ENCODE measurements at places on chromosomes 2 and 18. TPM values are rescaled to one million over a fixed set of nuclear protein-coding genes. Genes with fewer than 3 reads are reported as not detected.

- DNase-seq, result no peak
These were observed 9.3 kb downstream of the WNT10A start for GRCh38 chr2:218889937-218890336.

- no peak for DNase-seq
These were observed 113.9 kb upstream of the LTBP1 start for GRCh38 chr2:32832821-32833220.

DNA sequence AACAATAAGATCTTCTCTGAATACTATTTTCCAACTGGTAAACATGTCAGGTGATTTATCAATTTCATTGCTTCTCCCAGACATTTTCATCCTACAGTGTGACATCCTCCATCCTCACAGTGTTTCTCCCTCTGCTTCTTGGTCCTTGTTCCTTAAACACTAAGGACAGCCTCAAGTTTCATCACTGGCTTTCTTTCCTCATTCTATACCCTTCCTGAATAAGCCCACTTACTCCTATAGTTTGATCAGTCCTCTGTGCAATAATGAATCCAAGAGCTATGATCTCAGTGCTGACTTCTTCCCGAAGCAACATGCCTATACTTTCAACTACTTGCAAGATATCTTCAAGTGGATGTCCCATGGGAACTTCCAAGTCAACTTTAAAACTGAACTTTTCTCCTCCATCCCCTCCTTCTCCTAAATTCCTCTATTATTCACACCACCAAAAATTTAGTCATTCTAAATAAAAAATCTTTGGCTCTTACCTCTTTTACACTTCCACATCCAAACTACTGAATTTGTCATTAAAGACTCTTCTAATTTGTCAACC, 87.6 kb downstream of the FAM228A start:
- no peak for DNase-seq

DNA sequence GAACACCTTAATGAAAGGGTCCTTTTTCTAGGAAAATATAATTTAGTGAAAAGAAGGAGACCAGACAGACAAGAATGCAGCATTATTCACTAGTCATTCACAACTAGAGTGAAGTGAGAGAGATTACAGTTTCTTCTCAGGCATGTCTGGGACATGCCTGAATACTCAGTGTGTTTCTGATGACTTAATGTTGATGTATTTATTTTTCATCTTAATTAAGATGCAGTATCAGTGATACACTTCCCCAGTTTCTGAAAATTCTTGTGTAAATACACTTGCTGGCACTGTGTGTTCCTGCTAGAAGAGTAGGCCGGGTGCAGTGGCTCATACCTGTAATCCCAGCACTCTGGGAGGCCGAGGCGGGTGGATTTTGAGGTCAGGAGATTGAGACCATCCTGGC, 143.6 kb downstream of the MYO3B start:
- no peak for DNase-seq

- DNase-seq, result no peak
These were observed 415.2 kb upstream of the TCF4 start for GRCh38 chr18:56003009-56003719.

DNA sequence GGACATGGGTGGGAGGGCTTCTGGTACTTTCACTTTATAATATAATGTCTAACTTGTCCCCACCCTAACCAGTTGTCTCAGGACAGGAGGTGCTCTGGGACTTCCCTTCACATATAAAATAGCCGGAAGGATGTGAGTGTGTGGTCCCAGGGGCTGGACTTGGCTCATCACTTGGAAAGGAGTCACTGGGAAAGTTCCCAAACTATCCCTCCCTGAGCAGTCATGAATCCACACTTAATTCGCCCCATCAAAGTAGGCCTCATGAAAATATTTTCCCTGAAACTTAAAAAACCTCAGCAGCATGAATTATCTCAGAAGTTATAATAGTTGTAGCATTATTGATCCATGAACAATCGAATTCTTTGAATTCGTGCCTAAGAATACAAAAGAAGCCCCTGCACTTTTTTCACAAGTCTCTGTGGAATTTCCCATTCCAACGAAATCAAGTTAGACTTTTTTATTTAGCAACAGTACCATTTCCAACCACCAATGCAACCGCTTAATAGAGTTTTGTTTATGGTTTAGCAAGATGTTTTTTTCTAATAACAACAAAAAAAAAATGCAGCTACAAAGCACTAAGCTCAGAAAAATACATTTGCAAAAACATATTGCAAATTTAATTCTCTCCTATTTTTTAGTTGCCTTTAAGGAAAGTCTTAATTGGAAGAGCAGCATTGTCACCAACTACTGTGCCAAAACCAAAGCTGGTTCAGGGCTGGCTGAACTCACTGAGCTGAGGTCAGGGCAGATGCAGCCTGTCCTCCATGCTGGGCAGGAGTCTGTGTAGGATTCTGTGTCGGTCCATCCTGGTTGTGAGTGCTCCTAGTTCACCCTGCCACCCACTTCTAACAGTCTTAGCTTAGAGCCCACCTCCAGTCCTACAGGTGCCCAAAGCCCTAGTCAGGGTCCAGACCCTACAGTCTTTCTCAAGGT, 68.8 kb upstream of the SPTBN1 start:
- DNase-seq, result no peak

DNA sequence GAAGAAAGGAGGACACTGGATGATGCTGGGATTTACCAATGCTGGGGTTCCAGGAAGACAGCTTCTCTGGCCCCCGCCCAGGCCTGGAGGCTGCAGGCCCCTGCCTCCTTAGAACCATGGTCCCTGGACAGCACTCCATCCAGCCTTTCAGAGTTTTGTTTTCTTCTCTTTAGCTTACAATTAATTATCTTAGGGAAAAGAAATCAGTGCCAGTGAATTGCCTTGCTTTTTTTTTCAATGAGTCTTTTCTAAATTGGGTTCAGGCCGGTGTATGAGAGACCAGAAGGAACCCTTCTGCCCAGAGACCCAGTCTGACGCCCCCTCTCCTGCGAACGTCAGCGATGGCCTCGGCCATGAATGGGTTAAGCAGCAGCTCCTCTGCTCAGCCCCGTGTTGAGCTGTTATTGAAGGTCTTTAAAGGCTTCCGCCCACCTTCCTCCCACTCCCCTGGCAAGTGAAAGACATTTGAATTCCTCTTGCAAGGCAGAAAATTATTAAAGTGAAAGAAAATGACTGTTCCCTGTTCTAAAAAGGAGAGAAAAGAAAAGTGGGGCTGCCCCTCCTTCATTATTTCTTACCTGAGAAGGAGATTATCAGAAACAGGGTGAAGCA, 65.7 kb upstream of the CHMP1B start:
- no peak for DNase-seq

DNA sequence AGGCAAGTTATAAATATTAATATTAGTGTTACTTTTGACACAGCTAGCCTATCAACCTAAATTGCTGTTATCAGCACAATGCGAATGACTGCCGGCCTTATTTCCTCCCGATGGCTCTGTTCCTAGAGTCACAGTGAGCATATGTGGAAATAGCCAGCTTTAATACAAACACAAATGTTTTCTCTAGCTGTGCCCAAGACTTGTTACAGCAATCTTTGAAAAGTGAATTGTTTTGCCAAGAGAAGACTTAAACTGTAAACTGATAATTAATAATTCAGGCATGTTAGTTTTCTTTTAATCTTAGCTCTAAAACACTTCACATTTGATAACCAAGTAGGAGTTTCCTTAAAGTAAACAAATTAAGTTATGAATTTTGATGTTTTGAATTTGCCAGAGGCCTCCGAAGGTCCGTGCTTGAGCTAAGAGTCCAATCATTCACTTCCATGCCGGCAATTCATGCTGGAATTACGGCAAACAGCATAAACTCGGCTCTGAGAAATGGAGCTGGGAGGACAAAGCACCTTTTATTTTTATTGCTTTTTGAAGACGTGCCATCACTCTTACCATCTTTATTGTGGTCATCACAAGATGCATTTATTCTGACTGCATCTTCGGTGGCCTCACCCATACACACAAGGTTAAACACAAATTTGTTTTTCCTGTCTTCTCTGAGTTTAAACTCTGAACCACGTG, 184.5 kb upstream of the CWC22 start:
- no peak for DNase-seq

GRCh38 chr2:177902395-177903163, 170.0 kb downstream of the PDE11A start:
- DNase-seq, result no peak

- no peak for DNase-seq
These were observed 227.8 kb downstream of the ZNF407 start for GRCh38 chr18:74825460-74825859.

GRCh38 chr2:38797250-38797676, 19.3 kb downstream of the GEMIN6 start:
- no peak for DNase-seq

GRCh38 chr2:10460366-10460796, 12.3 kb upstream of the ODC1 start:
- DNase-seq, result no peak

GRCh38 chr2:45067859-45068570, 58.8 kb upstream of the SIX2 start:
- peak; percentile 15 for DNase-seq

DNA sequence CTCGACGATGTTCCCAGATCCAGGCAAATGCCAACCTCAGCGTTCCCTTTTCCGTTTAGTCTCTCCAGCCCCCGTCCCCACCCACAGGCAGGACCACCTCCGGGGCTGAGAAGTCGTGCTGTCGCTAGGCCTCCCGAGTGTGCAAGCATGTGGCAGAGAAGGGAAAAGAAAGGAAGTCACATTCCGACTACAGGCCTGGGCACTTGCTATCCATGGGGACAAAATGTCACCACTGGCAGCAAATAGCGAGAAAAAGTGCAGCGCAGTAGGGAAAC, 420 bp downstream of the PIGN start:
- DNase-seq, result no peak

DNA sequence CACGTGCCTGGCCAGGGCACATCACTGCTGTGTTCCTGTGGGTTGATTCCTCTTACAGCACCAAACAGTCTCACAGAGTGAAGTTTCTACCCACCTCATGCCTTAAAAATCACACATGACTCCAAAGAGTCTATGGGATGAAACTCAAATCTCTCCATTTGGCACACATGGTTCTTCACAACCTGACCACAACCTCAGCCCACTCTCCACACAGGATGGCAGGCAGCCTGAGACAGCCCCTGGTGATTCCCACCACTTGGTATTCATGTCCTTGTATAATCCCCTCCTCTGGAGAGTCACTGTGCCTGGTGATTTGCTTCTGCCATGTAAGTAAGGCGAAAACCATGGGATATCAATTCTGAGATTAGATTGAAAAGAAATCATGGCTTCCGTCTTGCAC, 46.2 kb downstream of the LBH start:
- no peak for DNase-seq

DNA sequence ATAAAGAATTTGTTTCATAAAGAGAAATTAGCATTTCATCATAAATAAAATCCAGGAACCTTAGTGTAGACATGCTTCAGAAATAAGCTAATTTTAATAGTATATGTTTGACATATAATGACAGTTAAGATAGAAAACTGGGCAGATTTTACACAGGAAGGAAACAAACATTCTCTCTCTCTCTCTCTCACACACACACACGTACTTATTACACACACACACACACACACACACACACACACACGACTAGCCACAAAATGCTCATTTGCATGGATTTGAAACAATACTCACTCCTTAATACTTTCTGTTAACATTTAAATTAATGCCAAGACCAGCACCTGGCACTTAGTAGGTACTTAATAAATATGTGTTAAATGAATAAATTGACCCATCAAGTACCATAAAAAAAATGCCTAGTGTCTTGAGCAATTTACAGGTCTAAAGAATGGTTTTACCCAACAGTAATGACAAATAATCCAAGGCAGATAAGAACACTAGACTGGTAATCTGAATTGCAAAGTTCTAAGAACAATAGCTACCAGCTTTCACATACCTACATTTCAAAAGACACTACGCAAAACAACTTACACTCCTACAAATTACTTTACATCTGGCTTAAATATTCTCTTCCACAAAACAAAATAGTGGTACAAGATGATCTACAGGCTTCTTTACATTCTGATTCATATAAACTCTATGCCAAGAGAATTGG, 2.9 kb upstream of the GALNT3 start:
- DNase-seq, result no peak

- DNase-seq, result no peak
These were observed 11.8 kb upstream of the MYL12A start for GRCh38 chr18:3235846-3236245.

DNA sequence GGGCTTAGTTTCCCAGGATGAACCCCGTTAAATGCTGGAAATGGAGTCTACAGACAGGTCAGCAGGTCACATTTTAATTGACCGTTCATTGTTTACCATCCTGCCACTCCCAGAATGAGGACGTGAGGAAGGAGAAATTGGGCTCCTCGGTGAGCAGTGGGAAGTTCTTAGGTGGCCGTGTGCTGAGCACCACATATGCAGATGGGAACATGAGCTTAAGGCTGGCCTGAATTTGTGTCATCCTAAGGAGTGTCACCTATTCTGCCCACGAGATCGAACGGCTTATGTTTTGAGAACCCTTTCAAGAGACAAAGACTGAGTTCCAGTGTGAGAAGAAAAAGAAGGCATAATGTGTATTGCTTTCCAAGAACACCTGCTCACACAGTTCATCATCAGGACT, 234.4 kb upstream of the PXDN start:
- DNase-seq, result no peak

GRCh38 chr18:46622999-46623398, 34.0 kb downstream of the LOXHD1 start:
- no peak for DNase-seq

GRCh38 chr2:161163440-161163839, 3.2 kb downstream of the TANK start:
- no peak for DNase-seq

DNA sequence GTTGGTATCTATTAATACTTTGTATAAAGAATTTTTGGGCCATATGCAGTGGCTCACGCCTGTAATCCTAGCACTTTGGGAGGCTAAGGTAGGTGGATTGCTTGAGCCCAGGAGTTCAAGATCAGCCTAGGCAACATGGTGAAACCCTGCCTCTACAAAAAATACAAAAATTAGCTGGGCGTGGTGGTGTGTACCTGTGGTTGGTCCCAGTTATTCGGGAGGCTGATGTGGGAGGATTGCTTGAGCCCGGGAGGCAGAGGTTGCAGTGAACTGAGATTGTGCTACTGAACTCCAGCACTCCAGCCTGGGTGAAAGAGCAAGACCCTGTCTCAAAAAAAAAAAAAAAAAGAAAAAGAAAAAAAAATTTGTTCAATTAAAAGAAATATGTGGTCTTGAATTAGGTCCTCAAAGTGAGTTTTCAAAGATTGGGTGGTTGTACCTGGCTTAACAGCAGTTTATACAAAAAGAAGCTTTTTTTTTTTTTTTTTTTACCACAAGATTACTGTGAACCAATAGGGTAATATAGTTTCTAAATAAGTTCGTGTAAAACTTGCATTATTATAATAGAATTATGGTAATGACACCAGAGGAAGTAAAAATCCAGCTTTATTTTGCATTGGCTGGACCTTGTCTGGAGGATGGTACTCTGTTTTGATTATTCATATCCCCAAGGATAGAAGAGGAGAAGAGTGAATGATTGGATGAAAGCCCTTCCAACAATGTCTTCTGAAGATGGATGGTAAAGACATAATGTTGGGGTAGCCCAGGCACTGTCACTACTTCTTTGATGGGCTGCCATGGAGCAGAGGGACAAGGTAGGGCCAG, 210.3 kb downstream of the MYCN start:
- no peak for DNase-seq

Gene SETBP1
- polyA plus RNA-seq, result 10.3 TPM

Gene YIPF4
- polyA plus RNA-seq, result 74.8 TPM

Gene TMEM198
- polyA plus RNA-seq, result 12.2 TPM

Gene REEP1
- polyA plus RNA-seq, result 21.5 TPM

Gene TOGARAM2
- polyA plus RNA-seq, result 1.3 TPM

Gene RPRM
- polyA plus RNA-seq, result 1.7 TPM

Gene FAM124B
- not detected for polyA plus RNA-seq

Gene C2orf78
- not detected for polyA plus RNA-seq

Gene CHRNG
- not detected for polyA plus RNA-seq

Gene HK2
- polyA plus RNA-seq, result 25.4 TPM

Gene PRKAG3
- polyA plus RNA-seq, result 0.23 TPM

Gene FOSL2
- polyA plus RNA-seq, result 84.0 TPM

Gene MXD1
- polyA plus RNA-seq, result 41.8 TPM
